ENCODE measurements at places on chromosomes 12 and 14.

- no peak for DNase-seq
Measured at GRCh38 chr14:80933282-80933681, 8.3 kb downstream of the CEP128 start.

- no peak for DNase-seq
Measured at GRCh38 chr12:71135077-71135811, 22.6 kb downstream of the TSPAN8 start.

DNA sequence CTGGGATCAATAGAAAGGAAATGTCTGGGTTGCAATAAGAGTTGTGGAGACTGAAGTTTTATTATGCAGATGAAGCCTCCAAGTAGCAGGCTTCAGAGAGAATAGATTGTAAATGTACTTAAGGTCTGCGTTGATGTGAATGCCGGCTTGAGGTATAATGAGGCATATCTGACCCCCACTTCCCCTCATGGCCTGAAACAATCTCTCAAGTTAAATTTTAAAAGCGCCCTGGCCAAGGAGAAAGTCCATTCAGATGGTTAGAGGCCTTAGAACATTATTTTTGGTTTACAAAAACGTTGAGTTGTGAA is 28.3 kb upstream of the HIGD1C start:
- DNase-seq = no peak

- no peak for DNase-seq
Measured at GRCh38 chr12:96211988-96212387, 17.8 kb downstream of the ELK3 start.

DNA sequence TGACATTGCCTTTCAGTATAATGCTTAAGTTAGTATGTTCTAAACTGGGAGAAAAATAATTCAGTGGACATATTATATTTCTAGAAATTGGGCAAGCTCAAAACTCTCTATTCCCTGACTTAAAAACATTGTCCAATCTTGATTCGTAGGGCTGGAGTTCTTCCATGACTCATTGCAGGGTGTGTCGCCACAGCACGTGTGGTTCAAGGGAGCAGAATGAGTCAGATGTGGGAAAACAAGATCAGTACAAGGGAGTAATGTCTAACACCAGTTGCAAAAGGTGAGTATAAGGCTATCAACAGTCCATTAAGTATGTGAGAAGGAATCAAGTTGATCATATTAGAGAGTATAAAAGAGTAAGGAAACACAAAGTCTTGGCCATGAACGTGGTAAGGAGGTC is 887.0 kb downstream of the TMTC2 start:
- DNase-seq = peak; percentile 2

- DNase-seq = no peak
Measured at GRCh38 chr12:48986720-48987291, 8.7 kb downstream of the WNT1 start.

- DNase-seq = no peak
Measured at GRCh38 chr14:95365401-95365800, 45.7 kb upstream of the CLMN start.

- no peak for DNase-seq
Measured at GRCh38 chr14:64849940-64850339, 29.8 kb downstream of the SPTB start.

DNA sequence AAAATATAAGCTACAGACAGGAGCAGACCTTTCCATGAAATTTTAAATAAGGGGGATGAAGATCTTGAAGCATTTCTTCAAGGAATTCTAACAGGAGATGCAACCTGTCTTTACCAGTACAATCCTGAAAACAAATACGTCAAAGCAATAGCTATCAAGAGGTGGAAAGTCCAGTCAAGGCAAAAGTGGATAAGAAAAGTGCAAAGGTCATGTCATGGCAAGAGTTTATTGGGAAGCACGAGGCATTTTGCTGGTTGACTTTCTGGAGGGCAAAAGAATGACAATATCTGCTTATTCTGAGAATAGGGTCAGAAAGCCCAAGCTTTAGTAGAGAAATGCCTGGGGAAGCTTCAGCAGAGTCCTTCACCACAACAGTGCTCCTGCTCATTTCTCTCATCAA is 34.3 kb upstream of the PRB4 start:
- no peak for DNase-seq

DNA sequence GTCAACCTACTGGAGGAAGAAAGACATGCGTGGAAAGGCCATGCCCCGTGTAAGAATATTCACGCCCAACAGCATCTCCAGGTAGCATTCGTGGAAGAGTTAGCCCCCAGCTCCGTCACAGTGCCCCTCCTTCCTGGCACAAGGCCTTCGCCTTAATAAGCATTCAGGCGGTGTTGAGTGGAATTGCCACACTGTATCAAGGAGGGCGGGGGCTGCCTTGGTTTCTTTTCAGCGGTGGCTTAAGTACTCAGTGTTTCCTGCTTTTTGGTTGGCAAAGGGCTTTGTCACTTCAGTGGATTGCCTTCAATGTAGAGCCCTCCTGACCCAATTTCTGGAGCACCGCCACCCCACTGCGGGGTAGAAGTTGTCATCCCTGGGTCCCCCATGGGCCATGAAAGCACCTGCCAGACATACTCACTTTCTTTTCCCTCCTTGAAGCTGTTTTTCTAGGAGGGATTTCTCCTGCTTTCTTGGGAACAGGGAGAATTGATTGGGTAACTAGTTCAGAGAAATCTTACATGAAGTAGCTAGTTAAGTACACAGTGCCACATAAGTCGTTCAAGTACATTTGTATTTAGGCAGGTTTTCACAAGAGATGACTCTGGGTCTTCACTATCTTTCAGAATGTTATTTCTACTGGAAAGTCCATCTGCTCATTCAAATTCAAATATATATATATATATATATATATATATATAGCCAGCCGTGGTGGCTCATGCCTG is 65.5 kb upstream of the STON2 start:
- no peak for DNase-seq

GRCh38 chr12:14921218-14921617 is 17.1 kb downstream of the ERP27 start:
- no peak for DNase-seq

DNA sequence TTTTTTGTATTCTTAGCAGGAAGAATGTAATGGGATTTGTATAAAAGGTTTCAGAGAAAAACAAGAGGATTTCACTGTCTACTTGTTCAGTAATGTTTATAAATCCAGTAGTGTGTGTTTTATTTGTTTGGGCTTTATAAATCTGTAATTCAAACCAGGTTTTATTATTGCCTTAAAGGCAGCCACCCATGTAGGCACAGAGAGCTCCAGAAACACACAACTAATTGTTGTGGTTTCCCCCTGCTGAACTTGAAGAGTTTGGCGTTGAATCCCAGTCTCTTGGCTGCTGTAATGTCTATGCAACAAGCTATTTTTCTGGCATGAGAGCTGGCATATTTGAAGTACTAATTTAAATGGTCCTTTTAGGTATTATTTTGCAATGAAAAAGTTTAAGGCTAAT is 63.4 kb upstream of the SLCO1C1 start:
- DNase-seq = peak; percentile 37

DNA sequence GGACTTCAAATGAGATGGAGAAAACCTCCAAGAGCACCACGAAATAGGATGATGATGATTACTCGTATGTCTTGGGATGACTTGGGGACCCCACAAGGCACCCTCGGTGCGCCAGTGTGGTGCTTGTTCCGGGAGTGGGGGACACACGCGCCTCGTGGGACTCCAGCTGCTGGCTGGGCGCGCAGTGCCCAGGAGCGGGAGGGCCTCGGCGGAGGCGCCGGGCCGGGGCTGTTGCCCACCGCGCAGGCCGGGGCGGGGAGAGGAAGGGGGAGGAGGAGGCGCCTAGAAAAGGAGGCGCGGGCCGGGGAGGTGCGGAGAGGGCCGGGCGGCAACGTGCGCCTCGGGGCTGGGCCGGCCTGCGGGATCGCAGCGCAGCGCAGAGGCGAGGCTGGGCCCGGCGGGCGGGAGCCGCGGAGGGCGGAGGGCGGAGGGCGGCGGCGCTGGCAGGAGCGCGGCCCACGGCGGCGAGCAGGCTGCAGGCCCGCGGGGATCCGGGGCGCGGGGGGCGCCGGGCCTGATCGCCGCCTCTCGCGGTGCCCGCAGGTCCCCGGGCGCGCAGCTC is at the start of gene RFLNA:
RFLNA (plus strand) TSS at position 314 of the 562 bp plus-strand sequence. CDS start 337 bp downstream, outside the sequence.
- DNase-seq = no peak

- DNase-seq = no peak
Measured at GRCh38 chr14:24254630-24255392, 8.2 kb downstream of the TGM1 start.

DNA sequence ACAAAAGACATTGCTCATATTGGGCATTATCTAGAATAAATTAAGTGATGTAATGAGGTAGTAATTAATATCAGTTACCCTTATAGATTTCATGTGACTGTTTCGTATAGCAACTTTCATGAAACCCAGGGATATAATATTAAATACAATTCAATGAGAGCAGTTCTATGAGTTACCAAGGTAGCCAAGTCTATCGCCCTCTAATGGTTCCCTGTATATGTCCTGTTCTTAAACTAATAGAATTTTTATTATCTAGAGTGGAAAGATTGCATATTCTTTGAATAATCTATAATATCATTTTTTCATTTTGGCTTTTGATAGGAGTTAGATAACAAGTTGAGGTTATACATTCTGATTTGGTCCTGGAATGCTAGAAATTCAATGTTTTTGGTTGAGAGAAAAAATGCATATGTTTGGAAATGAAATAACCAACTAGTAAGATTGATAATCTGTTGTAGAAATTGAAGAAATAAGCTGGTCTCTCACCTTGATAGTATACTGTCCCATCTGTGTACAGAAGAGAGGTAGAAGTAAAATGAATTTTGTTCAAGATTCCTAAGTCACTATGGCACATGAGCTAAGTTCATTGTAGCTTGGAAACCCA is 59.7 kb downstream of the SCFD1 start:
- DNase-seq = no peak

DNA sequence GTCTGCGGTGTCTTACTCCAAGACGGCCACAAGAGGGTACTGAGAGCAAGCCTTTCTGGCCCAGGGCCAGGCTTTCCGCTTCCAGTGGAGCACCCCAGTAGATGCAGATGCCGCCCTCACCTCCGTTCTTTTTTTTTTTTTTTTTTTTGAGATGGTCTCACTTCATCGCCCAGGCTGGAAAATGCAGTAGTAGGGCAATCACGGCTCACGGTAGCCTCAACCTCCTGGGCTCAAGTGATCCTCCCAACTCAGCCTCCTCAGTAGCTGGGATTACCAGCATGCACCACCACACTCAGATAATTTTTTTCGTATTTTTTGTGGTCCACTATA is 5.6 kb upstream of the LBHD2 start:
- peak; percentile 51 for DNase-seq

DNA sequence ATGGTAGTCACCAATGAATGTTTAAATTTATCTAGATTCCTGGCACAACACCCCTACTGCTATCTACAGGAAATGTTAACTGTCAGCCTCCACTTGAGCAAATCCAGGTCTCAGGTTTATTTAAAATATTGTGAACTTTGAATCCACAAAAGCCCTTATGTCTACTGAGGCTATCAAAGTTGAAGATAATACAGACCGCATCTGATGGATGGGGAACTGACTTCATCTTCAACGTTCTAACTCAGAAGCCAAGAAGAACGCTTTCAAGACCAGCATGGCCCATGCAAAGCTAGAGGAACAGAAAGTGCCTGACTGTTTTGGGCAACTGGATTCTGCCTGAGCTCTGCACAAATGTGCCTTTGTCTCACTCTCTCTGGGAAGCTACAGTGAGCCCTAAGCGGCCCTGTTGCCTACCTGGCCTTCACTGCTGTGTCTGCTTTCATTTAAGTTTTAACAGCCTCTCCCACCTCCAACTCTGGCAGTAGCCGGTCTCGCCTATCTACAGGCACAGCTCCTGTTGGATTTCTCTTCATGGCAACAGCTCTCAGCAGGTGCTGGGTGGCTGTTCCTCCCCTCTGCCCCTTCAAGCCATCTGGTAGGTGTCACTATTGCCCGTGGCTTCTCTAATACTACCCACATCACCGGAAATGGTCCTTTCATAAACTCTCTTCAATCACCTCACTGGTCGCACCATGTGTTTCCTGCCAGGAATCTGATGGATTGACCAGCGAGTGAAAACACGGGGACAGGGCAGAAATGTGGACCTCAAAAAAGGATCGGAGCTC is 112.1 kb upstream of the OVCH1 start:
- DNase-seq = no peak

- no peak for DNase-seq
Measured at GRCh38 chr14:50979941-50980850, 35.9 kb upstream of the PYGL start.

DNA sequence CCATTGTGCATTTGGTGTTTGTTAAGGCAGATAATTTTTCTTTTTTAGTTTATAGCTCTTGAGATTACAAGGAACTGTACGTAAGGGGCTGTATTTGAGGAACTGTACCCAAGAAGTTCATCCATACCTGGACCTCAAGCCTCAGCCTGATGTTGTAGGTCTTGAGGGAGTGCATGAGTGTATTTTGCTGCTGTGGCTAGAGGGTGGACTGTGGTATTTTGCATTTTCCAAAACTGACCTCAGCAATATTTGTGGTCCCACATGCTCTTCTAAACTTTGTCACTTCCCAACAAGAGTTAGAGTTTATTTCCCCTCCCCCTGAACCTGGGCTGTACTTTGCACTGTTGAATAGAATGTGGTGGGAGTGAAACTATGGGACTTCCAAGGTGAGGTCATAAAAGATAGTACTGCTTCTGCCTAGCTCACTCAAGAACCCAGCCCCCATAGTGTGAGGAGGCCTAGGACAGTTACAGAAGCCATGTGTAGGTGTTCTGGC is 42.2 kb upstream of the FBXO33 start:
- DNase-seq = no peak
